ENCODE measurements at places on chromosomes 7 and 10.
A peak's percentile ranks its signal among the peaks of the same experiment; 100 is the strongest.

DNA sequence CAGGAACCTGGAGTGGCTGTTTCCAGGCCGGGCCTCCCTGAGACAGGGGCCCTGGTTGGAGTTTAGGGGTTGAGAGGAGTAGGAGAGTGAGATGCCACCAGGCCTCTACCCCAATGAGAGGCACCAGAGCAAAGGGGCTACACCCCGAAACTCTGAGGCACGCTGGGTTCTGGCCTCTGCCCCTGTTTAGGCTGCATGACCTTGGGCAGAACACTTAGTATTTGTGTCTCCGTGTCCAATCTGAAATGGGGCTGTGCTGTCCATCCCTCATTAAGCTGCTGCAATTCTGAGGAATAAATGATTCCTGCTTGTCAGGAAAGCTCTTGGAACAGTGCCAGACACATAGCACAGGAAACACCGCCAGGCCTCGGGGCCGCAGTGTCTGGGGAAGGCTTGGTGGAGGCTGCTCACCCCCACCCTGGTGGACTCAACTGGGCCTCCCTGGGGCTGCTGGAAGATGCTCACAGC is 40.5 kb upstream of the SAMD8 start:
- DNase-seq: no peak

GRCh38 chr7:107981466-107981865 is 21.5 kb downstream of the LAMB1 start:
- no peak for DNase-seq

- DNase-seq: no peak
These were observed 32.6 kb downstream of the CFAP43 start for GRCh38 chr10:104199567-104199966.

GRCh38 chr10:12902135-12902572 is 99.4 kb downstream of the CCDC3 start:
- DNase-seq: peak; percentile 60

- no peak for DNase-seq
These were observed 71.1 kb downstream of the ZRANB1 start for GRCh38 chr10:125012851-125013528.

- DNase-seq: no peak
These were observed 1.7 kb downstream of the ZFYVE27 start for GRCh38 chr10:97738616-97739015.

DNA sequence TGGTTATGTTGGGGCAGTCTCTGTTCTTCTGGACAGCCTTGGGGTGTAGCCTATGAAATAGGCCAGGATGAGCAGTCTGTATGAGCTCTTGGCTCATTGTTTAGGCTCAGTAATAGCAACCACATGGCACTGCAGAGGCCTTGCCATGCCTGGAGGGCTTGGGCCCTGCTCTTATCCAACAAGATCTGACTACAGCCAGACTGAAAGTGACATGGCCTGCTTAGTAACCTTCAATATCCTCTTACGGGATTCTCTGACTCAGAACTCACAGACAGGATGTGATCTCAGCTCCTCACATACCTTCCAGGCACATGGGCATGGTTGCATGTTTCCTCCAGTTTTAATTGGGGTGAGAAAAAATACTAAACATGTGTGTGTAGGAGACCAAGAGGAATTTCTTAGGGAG is 289.3 kb downstream of the PTEN start:
- DNase-seq: no peak

DNA sequence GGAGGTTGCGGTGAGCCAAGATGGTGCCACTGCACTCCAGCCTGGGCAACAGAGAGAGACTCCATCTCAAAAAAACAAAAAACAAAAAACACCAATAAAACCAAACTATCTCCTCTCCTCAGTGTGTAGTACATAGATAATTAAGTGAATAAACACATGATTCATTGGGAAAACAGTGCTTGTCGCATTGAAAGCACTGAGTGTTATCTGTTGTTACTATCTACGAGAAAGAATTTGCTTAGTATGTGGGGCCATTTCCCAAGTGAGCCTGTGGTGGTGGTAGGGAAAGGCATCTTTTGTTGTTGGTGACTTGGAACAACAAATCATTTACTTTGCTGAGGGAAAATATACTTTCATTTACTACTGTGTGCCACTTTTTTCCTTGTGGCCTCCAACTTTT is 42.6 kb downstream of the RSBN1L start:
- DNase-seq: no peak

- no peak for DNase-seq
These were observed 36.0 kb downstream of the C10orf120 start for GRCh38 chr10:122663516-122664130.

- DNase-seq: peak; percentile 13
These were observed 102.3 kb downstream of the MKX start for GRCh38 chr10:27643301-27643700.
